Stimulated activated CD8-positive, alpha-beta memory T cell treated with anti-CD3 and anti-CD28 coated beads, Interleukin-4, amount 100 ng/mL, for 1 hour (primary cell): ENCODE measurements at places on chromosomes 4 and X.

- DNase-seq, result no peak
These were observed 9.7 kb upstream of the LSM6 start for GRCh38 chr4:146165840-146166239.

GRCh38 chr4:174460684-174461083 lies 61.6 kb downstream of the HPGD start:
- no peak for DNase-seq

DNA sequence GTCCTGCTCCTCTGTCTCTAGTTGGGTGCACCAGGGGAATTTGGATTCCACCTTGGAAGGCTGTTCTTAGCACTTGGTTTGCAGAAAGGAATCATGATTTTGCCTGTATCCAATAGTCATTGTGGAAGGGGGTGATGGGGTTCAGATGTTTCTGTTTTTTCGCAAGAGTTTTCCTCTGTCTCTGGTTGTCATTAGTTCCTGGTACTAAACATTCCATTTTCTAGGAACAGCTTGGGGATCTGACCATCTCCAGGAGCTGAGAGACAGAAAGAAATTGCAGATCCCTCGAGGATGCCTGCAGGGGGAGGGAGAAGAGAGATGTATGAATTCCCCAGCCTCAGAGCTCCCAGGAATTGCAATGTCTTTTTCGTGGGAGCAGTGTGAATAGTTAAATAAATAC lies 70.9 kb downstream of the CYTL1 start:
- no peak for DNase-seq

- no peak for DNase-seq
These were observed 739.2 kb downstream of the KCTD8 start for GRCh38 chr4:43709443-43709842.

GRCh38 chrX:132090403-132091159 lies 37.2 kb downstream of the FRMD7 start:
- no peak for DNase-seq

- no peak for DNase-seq
These were observed 869.5 kb upstream of the EPHA5 start for GRCh38 chr4:66539745-66540144.

- DNase-seq, result no peak
These were observed 122.3 kb downstream of the MID1IP1 start for GRCh38 chrX:38923451-38923969.

GRCh38 chr4:183960962-183961541 lies 55.9 kb downstream of the STOX2 start:
- no peak for DNase-seq

- no peak for DNase-seq
These were observed 27.7 kb downstream of the FBXO8 start for GRCh38 chr4:174255786-174256185.

- no peak for DNase-seq
These were observed 44.1 kb downstream of the SMIM20 start for GRCh38 chr4:25958110-25958509.
